AG20443 (cell line): ENCODE measurements at places on chromosomes 16 and 17.

- DNase-seq = no peak
Measured at GRCh38 chr17:37286430-37286829, 89.4 kb upstream of the C17orf78 start.

DNA sequence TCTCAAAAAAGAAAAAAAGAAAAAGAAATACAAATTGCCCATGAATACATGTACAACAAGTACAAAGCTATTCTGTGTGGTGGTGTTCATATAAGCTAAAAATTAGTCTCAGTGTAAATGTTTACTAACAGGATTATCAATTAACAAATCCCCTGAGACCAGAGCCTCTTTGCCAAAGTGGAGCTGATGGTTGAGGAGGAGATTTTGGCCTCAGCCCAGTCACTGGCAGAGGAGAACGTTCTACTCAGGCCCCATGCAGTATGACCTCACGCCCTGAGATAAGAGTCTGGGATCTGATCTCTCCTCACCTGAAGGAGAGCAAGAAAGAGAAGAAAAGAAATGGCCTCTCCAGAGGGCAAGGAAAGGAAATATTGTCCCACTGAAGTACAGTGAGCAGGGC, 35.5 kb upstream of the NOL11 start:
- no peak for DNase-seq

DNA sequence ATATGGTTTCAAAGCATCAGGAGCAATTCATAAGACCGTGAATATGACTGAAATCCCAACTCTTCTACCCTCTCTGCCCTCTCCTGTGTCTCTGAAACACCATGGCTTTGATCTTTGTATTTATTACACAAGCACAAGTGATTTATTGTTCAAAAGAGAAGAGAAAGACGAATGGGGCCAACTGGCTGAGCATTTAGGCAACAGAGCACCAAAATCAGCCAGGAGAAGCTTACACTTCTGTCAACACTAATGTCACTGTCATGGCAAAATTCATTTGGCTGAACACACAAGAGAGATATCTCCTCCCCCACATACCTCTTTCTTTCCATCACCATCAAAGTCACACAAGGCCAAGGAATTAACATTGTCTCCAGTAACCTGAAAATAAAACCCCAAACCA, 9.3 kb downstream of the BBS2 start:
- DNase-seq = no peak

DNA sequence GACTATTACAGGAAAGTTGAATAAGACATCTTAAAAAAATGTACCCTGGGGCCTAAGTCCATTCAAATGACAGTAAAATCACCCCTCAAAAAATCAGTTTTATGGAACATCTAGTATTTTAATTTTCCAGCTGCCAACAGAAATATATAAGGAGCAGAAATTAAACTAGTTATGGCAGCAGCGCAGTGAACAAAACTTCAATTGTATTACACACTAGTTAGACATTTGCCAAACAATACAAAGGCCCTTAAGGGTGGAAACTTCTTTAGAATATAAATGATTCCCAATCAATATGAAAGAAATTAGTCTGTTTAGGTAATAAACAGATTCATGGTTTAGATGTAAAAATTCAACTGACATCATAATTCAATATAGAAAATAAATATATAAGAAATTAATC, 18.1 kb upstream of the RFFL start:
- no peak for DNase-seq

DNA sequence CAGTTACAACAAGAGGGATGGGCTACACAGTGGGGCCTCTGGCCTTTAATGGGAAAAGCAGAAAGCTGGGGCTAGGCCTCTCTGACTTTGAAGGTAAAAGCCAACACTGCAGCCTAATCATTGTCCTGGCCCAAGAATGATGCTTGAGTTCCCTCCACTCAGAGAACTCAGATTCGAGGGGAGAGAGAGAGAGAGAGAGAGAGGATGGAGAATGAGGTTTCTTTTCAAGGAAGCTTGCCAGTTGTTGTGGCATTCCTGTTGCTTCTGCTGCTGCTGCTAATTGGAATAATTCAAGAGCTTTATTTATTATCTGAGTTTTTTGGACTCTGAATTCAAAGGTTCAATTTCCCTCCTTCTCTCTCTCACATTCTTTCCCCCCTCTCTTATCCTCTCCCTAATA, 144.6 kb upstream of the IRX6 start:
- DNase-seq = no peak

- DNase-seq = no peak
Measured at GRCh38 chr17:20189302-20189701, 180.1 kb downstream of the SPECC1 start.

DNA sequence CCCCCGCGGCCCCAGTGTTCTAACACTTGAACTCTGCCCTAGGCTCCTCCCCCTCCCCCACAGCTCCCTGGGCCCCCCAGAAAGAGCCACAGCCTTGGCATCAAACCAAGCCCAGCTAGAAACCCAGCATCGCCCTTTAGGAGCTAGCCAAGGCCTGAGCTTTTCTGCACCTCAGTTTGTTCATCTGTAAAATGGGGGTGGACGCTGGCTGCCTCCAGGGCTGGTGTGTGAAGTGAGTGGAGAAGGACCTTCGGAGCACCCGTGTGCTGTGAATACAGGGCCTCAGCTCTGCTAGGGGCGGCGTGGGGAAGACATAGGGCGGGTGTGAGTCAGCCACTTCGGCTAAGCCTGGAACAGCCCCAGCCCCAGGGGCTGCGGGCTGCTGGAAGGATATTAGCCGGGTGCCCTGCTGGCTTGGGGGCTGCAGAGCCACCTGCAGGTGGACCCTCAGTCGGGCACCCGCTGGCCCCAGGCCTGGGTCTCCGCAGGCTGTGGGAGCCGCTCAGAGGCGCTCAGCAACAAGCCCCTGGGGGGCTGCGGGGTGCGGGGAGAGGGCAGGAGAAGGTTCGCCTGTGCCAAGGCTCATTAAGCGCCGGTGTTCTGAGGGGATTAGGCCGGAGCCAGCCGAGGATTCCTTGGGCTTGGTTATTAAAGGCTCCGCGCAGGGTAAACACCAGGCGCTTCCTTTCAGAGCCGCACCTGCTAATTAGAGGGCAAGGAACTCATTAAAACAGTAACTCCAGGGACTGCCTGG, 217.0 kb upstream of the CIBAR2 start:
- no peak for DNase-seq

- no peak for DNase-seq
Measured at GRCh38 chr17:18321309-18321708, 6.2 kb downstream of the SMCR8 start.

DNA sequence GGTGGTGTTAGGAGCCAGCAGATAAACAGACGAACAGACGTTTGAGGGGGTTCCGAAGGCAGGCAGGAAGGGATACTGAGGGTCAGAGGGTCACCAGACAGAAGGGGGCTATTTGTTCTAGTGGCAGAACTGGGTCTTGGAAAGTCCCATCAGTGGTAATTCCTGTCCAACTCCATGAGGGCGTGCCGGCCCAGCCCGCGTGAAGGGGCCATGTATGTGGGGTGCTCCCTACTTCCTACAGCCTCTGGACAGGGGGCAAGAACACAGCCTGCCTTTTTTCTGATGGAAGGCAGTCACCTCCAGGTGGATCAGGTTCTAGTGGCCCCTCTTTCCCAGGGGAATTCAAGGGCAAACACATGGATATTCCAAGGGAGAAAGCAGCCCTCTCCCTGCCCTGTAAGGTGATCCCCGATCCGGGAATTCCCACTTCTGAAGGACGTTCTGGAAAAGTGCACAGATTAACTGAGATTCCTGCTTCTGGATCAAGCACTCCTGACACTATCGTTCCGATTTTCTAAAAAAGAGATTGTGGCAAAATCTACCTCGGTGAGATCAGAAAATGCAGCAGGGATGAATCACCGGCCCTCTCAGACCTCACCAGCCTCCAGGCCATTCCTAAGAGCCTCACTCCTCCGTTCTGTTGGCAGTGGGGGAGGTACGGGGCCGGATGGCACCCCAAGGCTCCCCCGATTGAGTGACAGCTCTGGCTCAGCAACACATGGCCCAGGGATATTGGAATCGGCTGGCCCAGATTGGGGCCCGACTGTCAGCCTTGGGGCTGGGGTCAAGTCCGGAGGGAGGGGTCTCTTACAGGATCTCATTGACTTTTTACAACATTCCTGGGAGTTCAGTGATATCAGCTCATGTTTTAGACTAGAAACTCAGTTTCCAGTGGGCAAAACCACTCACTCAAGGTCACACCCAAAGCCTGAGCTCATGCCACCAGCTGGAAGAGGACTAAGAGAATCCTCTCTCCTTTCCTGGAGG, 12.4 kb downstream of the STX1B start:
- peak; percentile 89 for DNase-seq

GRCh38 chr16:7391694-7392093, 59.0 kb downstream of the RBFOX1 start:
- no peak for DNase-seq

DNA sequence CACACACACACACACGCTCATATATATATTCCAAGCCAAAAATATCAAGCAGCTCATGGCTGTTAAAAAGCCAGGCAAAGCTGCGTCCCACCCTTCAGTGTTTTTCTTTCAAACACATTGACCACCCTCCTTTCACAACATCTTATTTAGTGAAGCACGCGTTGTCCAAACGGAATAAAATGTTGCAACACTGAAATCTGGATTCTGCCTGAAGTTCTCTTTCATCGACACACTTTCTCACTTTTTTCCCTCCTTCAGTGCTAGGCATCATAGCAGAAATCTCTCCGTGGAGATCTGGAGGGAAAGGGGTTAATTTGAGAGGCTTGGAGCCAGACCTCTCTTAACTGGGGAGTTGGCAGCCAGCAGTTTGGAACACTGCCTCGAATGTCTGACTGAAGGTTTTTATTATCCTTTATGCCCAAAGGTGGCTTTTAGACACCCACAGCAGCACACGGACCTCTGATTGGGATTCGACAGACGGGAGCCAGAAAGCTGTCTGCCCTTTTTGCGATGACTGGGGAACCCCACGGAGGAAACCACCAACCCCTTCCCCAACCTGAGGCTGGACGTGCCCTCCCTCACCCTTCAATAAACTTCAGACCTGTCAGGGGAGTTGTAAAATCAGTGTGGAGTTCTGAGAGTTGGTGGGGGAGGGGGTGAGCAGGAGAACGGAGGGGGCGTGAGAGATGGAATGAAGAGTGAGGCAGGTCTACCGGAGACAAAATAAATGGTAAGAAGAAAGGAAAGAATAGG, 833.6 kb upstream of the SOX9 start:
- peak; percentile 24 for DNase-seq

DNA sequence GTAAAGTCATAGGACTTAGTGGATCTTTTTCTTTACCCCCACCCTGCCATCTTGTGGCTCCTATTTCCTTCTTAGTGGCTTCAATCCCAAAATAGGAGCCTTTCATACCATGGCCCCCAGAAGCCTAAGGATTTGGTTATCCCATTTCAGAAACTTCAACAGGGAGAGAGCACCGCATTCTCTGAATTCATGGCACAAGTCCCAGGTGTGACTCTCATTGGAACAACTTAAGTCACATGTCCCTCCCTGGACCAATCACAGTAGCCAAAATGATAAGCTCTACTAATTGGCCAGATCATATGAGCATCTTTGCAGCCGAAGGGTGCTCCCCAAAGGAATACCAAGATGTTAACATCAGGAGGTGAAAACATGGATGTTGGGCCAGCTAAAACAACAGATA, 43.2 kb downstream of the AXIN2 start:
- DNase-seq = no peak

- DNase-seq = peak; percentile 33
Measured at GRCh38 chr17:20935740-20936139, 107.1 kb downstream of the USP22 start.

- DNase-seq = peak; percentile 54
Measured at GRCh38 chr16:66324815-66325515, 41.5 kb upstream of the CDH5 start.

DNA sequence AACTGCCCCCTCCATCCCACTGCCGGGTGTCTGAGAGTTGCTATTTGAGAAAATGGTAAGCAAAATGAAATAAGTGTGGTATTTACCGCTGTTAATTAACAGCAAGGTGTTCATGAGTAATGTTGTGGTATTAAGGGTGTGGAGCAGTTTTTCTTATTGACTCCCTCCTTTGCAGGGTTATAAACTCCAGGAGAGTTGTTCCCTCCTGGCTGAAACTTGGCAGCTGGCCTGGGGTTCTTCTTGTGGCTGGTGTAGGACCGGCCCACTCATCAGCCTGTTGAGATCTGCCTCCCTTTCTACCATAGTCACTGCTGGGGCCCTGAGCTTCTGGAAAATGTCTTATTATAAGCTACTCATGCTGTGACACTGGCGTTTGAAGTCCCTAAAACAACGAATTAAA, 128.6 kb downstream of the SOX9 start:
- DNase-seq = no peak

DNA sequence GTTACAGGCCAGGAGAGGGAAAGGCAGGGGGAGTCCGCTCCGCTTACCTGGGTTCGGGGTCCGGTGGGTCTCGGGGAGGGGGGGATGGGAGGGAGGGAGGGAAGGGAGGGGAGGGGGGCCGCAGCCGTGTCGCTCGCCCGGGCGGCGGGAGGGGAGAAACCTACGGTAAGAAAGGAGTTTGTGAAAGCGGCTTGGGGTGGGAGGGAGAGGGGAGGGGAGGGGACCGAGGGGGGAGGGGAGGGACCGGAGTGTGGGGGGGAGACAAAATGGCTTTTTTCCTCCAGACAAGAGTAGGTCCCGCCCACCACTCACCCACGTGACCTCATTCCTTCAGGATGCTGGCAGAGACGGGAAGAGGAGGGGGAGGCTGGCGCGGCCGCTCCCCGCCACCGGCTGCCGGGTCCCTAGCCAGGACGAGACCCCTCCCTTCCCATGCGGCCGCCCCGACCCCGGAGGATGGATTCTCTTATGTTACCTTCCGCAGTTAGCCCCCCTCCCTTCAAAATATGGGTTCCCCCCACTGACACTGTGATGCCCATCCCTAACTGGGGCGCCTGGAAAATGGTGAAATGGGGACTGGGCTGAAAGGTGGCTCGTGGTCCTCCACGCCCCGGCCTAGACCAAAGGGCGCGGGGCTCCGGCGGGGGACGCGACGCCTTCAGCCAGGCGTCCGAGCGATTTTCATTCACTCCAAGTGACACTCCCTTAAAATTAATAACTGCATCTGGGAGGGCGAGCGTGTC, at the start of gene PCGF2:
Gene PCGF2 (minus strand): TSS at position 188 of the 743 bp plus-strand sequence. CDS start 7,934 bp downstream, outside the sequence.
- peak; percentile 79 for DNase-seq

- no peak for DNase-seq
Measured at GRCh38 chr17:40469805-40470675, 26.8 kb downstream of the IGFBP4 start.

GRCh38 chr16:30923554-30924075, at the start of gene FBXL19:
Gene FBXL19 (plus strand): TSS chr16:30923572. CDS start chr16:30925755, 2,183 bp downstream.
- peak; percentile 26 for DNase-seq

- peak; percentile 80 for DNase-seq
Measured at GRCh38 chr16:27235055-27235937, 32.0 kb downstream of the KDM8 start.

- no peak for DNase-seq
Measured at GRCh38 chr17:53061446-53061845, 761.3 kb upstream of the KIF2B start.
